ENCODE measurements at places on chromosomes 2 and 18.

DNA sequence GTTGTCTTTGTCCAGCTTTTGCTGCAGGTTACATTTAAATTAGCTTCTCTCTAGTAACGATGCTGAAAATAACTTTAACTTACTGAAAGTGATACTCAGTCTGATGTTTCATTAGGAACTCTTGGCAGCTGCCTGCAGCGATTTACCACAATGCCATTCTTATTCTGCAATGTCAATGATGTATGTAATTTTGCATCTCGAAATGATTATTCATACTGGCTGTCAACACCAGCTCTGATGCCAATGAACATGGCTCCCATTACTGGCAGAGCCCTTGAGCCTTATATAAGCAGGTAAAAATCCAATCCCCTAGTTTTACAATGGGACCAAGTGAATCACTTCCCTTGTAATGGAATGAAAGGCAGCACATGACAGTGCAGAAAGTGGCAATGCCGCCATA, 16.3 kb upstream of the MFF start:
- DNase-seq: no peak

- no peak for DNase-seq
Observed at GRCh38 chr2:54065411-54065810, 50.0 kb upstream of the ACYP2 start.

- DNase-seq: no peak
Observed at GRCh38 chr2:107091163-107091864, 205.3 kb upstream of the ST6GAL2 start.

GRCh38 chr2:224369028-224369632, 32.8 kb downstream of the FAM124B start:
- DNase-seq: peak; percentile 59

DNA sequence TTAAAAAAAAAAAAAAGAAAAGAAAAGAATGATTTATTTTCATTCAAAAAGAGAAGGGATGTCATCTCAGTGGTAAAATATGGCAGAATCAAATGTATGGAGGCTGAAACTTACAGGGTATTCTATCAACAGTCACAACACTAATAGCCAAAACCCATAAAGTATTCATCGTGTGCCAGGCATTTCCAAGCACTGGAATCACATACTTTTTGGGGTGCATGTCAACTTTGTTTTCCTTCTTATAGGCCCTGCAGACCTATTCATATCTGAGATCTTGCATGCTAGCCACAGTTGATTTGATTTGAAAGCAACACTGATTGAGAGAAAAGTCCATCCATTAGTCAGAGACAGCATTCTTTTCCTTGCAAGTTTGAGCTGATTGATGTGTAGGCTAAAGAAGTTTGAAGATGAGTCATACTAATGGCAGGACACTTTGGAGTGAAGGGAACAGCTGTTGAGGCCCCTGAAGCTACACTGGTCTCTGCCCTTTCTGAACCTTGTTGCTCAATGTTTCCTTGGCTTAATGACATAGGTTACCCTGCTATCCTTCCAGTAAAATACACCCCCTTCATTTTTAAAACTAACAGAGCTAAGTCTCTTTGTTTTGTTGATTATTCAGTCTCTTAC, 22.0 kb downstream of the KATNAL2 start:
- peak; percentile 41 for DNase-seq

DNA sequence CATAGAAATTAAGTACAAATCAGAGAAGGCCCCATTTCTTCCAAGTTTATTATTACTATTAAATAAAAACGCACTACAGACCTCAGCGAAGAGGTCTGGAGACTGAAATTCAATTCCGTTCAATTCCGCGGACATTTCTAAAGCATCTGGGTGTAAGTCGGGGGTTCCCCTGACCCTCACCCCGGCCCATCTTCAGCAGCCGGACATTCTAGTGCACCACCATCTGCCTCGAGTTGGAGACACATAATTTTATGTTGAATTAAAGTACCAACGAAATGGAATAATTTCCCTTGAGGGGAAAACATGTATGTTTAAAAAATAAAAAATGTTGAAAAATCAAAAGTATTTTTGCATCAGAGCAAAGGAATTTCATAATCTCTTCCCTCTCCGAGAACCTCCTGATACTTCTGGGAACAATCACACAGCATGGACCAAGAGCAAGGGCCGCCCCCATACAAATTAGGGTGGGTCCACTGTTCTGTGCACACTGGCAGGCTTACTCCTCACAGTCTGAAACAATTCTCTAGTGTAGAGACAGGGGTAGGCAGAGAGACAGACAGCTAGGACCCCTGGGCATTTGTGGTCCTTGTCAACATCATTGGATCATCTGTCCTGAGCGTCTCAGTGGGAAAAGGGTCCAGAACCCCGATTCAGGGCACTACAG, 29.3 kb downstream of the MBP start:
- no peak for DNase-seq

- no peak for DNase-seq
Observed at GRCh38 chr2:83959266-83959665, 499.8 kb downstream of the SUCLG1 start.

DNA sequence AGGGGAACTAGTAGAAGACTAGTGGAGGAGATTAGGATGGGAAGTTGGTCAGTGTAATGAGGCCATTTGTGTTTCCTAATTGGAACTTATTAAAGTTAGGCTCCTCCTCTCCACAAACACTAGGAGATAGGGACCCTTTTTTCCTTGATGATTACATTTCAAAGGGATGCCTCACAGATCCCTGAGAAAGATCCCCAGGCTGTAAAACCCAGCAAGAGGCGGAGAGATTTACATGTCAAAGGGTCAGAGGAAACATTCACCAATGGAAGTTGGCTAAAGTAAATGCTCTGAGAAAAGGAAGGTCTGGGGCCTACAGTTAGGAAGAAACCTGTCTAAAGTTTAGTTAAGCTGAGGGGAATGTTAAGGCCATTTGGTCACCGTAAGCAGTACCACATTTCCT, 1.4 kb upstream of the CCDC85A start:
- DNase-seq: no peak

GRCh38 chr2:58938988-58939387, 697.9 kb upstream of the FANCL start:
- no peak for DNase-seq
